ENCODE measurements at places on chromosomes 11 and 22. TPM values are rescaled to one million over a fixed set of nuclear protein-coding genes. Genes with fewer than 3 reads are reported as not detected.

MRGPRX3 gene
- not detected for total RNA-seq

TMEM25 gene
- 17.7 TPM for total RNA-seq

TEX54 gene
- 0.26 TPM for total RNA-seq

SCUBE2 gene
- total RNA-seq: 0.73 TPM

DEFB131B gene
- total RNA-seq: not detected

DNAL4 gene
- 15.2 TPM for total RNA-seq

OR5D13 gene
- not detected for total RNA-seq

RASGRP2 gene
- 0.53 TPM for total RNA-seq

SMIM38 gene
- total RNA-seq: 0.13 TPM

RIMBP3B gene
- total RNA-seq: under 0.01 TPM

ELFN2 gene
- 0.04 TPM for total RNA-seq

OR4D5 gene
- total RNA-seq: not detected

MRGPRX4 gene
- not detected for total RNA-seq

RBX1 gene
- 72.7 TPM for total RNA-seq

TCN1 gene
- total RNA-seq: not detected

MICAL2 gene
- 300 TPM for total RNA-seq

POU2AF1 gene
- total RNA-seq: not detected

RIC3 gene
- under 0.01 TPM for total RNA-seq

DUSP8 gene
- total RNA-seq: 0.40 TPM

CDKN1C gene
- total RNA-seq: 3.5 TPM

DDI1 gene
- total RNA-seq: not detected

DGCR6 gene
- 0.26 TPM for total RNA-seq

BTG4 gene
- total RNA-seq: not detected

CCDC15 gene
- 2.6 TPM for total RNA-seq

FAT3 gene
- total RNA-seq: under 0.01 TPM

IGLL1 gene
- not detected for total RNA-seq

CHRM1 gene
- total RNA-seq: not detected

SAA1 gene
- total RNA-seq: not detected

CRYBB2 gene
- total RNA-seq: not detected

BRSK2 gene
- 0.20 TPM for total RNA-seq

MS4A5 gene
- total RNA-seq: not detected

OR2AG1 gene
- total RNA-seq: under 0.01 TPM

DERL3 gene
- total RNA-seq: 1.5 TPM

POTEH gene
- total RNA-seq: not detected

RFPL3 gene
- not detected for total RNA-seq

NNMT gene
- total RNA-seq: 346 TPM

ESRRA gene
- 40.4 TPM for total RNA-seq

HTR3A gene
- total RNA-seq: not detected

C11orf16 gene
- not detected for total RNA-seq

SH3BP1 gene
- 1.5 TPM for total RNA-seq

RPUSD4 gene
- 46.7 TPM for total RNA-seq

OR51E2 gene
- not detected for total RNA-seq

Data from pulmonary artery endothelial cell (primary cell).